Activated CD4-positive, alpha-beta T cell treated with anti-CD3 and anti-CD28 coated beads, Interleukin-2, amount 50 U/mL, for 24 hours (primary cell): ENCODE measurements at places on chromosomes 5 and 9.
A peak's percentile ranks its signal among the peaks of the same experiment; 100 is the strongest.

DNA sequence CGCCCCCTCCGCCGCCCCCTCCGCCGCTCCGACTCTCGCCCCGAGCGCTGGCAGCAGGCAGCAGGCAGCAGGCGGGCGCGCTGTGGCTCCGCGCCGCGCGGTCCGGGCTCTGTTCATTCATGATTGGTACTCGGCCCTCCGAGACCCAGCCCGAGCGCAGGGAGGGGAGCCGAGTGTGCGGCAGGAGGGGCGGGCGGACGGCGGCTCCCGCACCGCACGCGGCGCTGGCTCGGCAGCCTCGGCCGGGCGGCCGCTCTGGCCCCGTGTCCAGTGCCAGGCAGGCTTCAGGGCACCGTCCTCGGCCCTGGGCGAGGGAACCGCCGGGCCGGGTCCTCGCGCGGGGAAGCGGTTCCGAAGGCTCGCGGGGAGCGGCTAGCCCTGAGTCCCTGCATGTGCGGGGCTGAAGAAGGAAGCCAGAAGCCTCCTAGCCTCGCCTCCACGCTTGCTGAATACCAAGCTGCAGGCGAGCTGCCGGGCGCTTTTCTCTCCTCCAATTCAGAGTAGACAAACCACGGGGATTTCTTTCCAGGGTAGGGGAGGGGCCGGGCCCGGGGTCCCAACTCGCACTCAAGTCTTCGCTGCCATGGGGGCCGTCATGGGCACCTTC, at the start of gene KCNIP1:
Gene KCNIP1 (plus strand): TSS at position 31 of the 607 bp plus-strand sequence.
- DNase-seq, result no peak

GRCh38 chr9:121950866-121951265, 142.2 kb downstream of the TTLL11 start:
- no peak for DNase-seq

DNA sequence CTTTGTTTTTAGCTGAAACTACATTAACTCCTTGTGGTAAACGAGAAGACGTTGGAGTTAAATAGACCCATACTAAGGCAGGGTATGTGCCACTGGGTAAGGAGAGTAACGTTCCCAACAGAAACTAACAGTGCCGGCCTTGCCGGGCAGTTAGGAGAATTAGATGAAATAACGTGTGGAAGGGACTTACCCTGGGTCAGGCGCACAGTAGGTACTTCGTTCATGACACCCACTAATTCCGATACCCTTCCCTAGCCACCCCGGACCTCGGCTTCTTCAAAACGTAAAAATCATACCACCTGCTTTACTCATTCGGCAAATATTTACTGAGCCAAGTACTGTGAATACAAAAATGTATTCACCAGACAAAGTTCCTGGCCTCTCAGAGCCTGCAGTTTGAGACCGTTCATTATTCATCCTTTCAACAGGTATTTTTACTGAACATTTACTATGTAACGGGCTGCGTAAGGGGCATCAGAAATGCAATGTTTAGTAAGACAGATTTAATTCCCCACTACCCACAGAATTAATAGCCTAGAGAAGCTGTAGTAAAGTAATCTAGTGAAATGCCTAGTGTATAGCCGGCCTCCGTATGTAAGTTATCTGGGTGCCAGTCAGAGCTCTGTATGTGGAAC, 3.2 kb upstream of the SMIM23 start:
- no peak for DNase-seq

GRCh38 chr9:95399261-95399660, 81.8 kb upstream of the FANCC start:
- DNase-seq, result no peak

GRCh38 chr9:71887362-71887761, 23.6 kb downstream of the ABHD17B start:
- no peak for DNase-seq

DNA sequence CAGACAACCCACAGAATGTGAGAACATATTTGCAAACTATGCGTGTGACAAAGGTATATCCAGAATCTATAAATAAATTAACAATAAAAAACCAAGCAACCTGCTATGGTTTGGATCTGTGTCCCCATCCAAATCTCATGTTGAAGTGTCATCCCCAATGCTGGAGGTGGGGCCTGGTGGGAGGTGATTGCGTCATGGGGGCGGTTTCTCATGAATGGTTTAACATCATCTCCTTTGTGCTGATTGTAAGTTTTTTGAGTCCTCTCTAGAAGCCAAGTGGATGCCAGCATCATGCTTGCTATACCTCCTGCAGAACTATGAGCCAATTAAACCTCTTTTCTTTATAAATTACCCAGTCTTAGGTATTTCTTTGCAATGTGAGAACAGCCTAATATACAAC, 335.4 kb downstream of the MAN2A1 start:
- DNase-seq, result no peak

DNA sequence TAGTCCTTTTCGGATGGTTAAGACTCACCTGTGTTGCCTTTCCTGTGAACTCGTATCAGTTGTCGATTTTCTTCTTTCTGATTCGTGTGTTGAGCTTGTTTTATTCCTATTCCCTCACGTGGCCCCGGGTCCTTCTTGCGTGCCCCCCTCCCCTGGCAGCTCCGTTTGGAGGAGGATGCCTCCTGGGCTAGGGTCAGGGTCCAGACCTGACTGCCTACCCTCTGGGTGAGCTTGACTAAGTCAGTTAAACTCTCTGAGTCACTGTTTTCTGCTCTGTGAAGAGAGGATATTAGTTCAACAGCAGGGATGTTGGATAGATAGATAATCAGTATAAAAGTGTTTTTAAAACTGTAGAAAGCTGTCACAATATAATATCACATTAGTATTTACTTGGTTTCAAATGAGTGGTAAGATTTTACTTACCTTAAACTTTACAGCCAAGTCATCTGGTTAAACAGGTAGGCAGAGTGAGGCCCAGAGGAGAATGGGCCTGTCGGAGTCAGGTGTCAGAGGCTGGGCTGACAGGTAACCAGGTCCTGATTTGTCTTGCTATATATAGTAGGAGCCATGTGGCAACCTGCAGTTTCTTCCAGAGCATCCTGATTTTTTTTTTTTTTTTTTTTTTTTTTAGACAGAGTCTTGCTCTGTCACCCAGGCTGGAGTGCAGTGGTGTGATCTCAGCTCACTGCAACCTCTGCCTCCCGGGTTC, 24.2 kb downstream of the PPARGC1B start:
- DNase-seq, result no peak

- no peak for DNase-seq
Measured at GRCh38 chr5:173886150-173886549, 2.0 kb upstream of the CPEB4 start.

DNA sequence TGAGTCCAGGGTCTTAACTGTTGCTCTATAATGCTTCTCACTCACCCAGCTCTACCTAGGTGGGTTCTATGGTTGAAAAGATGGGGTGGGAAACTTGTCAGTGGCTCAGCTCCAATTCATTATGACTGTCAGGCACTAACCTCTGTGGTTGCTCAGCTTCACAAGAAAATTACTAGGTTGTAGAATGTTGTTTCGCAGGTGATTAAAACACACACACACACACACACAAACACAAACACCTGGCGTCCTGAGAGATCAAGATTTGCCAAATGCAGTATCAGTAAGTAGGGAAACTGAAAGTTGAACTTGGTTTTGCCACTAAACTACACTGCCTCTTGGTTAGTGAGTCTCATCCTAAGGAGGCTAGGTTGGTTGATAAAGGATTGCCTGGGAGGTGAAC, 2.8 kb downstream of the MCCC2 start:
- no peak for DNase-seq

- no peak for DNase-seq
Measured at GRCh38 chr9:72997387-72997995, 44.6 kb upstream of the ALDH1A1 start.

DNA sequence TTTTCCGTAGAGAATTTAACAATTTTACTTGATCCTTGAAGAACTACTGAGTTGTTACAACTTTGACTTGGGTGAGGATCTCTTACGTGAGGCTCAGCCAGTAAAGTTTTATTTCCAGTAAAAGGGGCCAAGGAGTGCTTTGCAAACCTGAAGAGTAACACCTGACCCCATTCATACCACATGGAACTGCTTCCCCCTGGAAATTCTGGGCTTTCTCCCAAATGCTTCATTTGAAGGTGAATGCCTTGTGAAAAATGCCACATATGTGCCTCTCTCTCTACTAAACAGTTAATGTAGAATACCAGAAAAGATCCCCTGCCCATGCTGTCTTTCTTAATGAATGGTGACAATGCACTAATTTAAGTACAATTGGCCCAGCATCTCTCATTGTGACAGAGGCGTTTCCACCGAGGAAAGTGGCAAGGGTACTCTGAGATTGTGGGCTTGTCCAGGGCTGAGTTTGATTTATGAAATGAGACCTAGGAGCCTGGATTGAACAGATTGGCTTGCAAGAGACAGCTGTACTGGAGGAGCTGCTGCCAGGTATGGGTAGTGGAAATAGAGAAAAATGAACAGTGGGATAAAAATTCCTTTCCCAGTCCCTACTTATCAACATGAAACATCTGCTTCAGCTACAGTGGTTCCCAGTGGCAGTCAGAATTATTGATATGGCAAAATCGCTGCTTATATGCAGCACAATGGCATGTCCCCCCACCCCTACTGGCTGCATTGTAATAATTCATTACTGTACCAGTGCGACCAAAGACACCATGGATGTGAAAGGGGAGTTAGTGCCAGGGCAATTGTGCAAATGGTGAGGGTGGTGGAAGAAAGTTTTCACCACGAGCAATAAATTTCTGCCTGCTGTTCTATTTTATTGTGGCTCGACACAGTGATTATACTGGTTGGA, 843.7 kb upstream of the WWC1 start:
- no peak for DNase-seq

DNA sequence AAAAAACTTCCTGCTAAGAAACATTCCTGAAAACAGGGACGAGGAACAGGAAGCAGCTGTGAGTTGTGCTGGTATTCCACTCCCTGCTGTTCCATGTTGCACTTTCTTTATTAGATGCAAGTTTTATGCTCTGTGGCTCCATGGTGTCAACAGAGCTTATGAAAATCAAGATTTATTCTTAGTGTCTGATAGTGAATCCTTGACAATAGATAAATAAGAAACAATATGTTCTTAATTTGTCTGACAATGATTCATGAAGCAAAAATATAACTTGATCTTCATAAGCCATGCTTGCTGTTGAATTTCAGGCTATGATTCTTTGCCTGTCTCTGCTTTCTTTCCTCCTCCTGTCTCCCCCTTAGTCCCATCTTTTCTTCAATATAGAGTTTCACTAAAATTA, 119.6 kb downstream of the DROSHA start:
- DNase-seq, result no peak

GRCh38 chr5:31962871-31963307, 211.2 kb downstream of the GOLPH3 start:
- no peak for DNase-seq

DNA sequence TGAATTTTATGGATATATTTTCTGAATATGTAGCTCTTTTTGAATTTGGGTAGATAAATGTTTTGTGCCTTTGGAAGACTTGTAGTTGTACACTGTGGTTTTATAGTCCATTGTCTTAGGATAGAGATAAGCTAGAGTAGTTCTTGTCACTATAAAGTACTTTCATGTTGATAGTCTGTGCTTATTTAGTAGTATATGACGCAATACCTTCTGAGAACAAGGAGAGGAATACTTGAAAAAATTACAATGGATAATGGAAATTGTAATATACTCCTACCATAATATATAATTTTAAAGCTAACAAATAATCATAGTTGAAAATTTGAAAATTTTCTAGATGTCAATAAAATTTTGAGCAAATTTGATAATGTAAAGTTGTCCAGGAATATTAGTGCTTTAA, 664.0 kb downstream of the TLE4 start:
- DNase-seq, result no peak

DNA sequence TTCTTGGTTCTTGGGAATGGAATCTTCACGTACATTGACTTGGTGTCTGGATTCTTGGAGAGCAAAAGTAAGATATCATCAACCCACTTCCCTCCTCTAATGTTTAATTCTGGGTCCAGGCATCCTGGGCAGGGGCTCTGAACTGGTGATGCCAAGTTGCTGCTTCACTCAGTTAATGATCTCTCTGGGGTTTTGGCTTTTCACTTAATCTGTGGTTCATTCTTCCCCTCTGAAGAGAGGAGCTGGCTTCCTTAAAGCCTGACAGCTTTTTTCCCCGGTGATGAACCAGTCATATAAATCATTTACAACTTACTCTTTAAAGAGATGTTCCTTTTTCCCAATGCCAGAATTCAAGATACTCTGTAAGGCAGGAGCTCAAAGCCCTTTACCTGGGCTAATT, 65.9 kb downstream of the ARHGAP26 start:
- DNase-seq, result no peak

GRCh38 chr9:15846611-15847010, 293.8 kb downstream of the CCDC171 start:
- no peak for DNase-seq

- no peak for DNase-seq
Measured at GRCh38 chr9:91248707-91249106, 113.0 kb downstream of the AUH start.

GRCh38 chr9:69564557-69564956, 107.6 kb downstream of the APBA1 start:
- no peak for DNase-seq

DNA sequence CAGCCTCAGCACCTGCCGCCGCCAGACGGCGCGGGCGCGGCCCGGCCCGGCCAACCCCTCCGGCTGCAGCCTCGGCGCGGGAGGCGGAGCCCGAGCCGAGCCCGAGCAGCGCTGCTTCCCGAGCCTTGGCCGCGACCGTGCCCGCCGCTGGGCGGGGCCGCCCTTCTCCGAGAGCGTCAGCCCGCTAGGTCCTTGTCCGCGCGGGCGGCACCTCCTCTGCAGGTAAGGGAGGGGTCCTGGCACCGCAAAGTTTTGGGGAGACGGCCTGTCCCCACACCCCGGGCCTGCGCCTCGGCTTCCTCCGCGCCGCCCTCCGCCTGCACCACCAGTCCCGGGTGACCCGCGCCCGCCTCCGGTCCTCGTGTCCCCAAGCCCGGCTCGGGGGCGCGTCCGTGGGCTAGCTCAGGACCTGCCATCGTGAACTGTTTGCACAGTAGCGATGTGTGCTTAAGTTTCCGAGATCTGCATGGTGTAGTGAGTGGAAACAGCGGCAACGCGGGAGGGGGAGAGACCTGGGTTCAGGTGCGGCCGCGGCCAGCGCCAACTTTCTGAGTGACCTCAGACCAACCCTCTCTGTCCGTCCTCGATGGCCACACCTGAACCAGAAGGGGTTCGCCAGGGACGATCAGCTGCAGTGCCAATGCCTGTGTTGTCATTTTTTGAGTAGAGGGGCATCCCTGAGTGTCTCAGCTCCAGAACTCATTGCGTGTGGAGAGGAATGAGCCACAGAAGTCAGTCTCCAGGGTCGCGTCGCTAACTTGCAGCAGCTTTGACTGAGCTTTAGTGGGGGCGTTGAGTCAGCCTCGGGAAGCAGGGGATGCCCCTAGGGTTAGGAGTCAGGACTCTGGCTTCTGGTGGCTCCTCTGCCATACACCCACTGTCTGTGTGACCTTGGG, at the start of gene FRMPD1:
Gene FRMPD1 (plus strand): TSS at position 82 of the 896 bp plus-strand sequence. CDS start 41,688 bp downstream, outside the sequence.
- DNase-seq, result peak; percentile 30

- peak; percentile 67 for DNase-seq
Measured at GRCh38 chr5:96336351-96336985, 96.6 kb downstream of the PCSK1 start.

GRCh38 chr5:29193972-29194371, 1999.5 kb upstream of the CDH6 start:
- DNase-seq, result no peak

GRCh38 chr5:139177809-139178588, 20.2 kb downstream of the SIL1 start:
- DNase-seq, result no peak
